Dorsolateral prefrontal cortex (tissue), 122 donors: ENCODE measurements at places on chromosomes 3 and 15.
A peak's percentile ranks its signal among the peaks of the same experiment; 100 is the strongest.

GRCh38 chr15:37572401-37572800, 362.0 kb upstream of the TMCO5A start:
- no peak for DNase-seq

- no peak for DNase-seq
Observed at GRCh38 chr3:119245778-119246177, 5.1 kb upstream of the B4GALT4 start.

DNA sequence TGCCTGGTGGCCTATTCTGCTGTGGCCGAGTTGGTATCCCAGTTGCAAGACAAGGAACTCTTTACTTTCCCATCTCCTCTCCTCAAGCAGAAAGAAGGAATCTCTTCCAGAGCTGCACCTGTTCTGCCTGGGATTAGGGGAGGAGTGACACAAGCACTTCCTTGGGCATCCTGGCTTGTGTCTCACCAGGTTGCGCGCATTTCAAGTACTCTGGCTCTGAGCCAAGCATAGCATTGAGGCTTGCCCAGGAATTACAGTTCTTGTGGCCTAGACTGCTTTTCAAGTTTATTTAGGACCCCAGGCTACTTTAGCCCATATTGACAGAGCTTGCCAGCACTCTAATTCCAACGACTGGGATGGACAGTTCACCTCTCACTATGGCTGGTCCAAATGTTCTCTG, 150.5 kb downstream of the RSRC1 start:
- DNase-seq, result no peak

GRCh38 chr3:33704891-33705290, 13.2 kb downstream of the CLASP2 start:
- no peak for DNase-seq

DNA sequence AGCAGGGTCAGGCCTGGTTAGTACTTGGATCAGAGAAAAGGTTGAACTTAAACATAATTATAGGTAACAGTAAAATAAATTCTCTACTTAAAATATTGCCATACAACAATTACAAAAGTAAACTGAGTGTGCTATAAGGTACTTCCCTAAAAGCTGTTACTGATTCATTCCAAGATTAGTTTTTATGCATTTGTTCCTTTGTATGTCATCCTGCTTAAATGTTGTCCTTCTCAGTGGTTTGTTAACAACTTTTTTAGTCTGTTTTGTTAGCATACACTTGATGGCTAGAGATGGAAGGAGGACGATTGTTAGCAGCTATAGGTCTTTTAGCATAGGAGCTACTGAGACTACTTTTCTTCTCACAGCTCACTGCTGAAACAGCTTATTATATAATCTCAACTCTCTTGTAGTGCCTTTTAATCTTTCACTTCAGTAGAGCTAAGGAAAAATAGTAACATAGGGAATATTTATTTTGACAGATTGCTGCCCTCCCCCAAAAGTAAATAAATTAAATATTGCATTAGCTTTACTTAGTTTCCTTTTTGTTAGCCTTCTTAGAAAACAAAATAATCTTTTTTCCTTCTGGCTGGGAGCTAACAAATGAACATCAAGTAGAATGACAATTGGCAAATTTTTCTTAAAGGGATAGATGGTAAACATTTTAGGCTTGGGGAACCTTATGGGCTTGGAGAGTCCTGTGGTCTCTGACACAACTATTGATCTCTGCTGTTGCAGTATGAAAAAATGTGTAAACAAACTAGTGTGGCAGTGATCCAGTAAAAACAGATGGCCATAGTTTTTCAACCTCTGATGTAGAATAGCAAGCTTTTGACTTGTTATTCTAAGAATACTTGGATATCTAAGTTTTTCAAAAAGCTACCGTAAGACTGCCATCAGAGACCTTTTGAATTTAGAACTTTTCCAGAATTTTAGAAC, 39.5 kb downstream of the USP8 start:
- no peak for DNase-seq

GRCh38 chr3:99579246-99579645, 59.1 kb upstream of the COL8A1 start:
- no peak for DNase-seq

DNA sequence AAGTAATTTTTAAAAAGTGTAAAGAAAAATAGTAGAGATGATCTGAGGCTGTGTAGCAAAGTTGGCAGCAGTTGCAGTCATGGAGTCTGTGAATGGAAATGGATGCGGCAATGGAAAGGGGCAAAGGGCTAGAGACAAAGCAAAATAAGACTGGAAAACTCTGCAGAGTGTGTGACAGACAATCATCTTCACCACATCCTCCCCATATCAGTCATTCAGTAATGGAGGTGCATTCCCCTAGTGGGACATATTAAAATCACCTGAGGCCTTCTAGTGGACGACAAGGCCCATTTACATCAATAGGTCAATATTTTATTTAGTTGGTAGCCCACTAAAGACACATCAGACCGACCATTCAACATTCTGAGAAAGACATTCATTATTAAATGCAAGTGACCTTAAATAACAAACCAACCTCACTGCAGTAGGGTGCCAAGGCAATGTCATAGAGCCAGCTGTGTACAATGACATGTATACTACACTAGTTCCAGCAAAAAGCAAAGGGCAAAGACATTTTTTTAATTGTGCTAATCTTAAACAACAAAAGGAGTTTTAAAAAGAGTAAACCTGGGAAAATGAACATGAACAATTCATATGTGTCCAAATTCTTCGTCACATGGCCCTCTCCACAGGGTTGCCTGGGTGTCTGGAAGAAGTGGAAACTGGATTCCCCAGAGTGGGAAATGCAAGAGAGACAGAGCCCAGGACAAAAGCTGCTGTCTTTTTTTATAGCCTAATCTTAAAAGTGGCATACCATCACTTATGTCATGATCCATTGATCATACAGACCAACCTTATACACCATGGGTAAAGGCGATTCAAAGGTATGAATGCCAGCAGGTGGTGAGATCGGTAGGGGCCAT, 15.6 kb upstream of the RAP2B start:
- DNase-seq, result no peak

- DNase-seq, result no peak
Observed at GRCh38 chr3:105401691-105402149, 35.0 kb downstream of the ALCAM start.

- DNase-seq, result no peak
Observed at GRCh38 chr3:63067999-63068645, 192.9 kb upstream of the CADPS start.

- no peak for DNase-seq
Observed at GRCh38 chr3:15606434-15606891, 4.9 kb downstream of the BTD start.

DNA sequence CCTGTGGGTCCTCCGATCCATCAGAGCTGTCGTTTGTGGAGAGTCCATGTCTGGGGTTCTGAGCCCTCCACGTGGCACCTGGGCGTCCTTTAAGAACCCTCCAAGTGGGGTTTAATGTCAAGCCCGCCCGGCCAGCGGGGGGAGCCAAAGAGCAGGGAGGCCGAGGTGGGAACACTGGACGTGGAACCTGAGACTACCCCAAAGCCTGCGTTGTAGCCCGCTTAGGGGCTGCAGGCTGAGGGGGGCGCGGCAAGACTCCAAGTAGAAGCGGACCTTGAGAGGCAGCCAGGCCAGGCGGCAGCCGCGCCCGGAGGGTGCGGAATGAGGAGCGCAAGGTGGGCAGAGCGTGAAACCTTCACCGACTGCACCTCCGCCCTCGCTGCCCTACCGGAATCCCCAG, 126.2 kb upstream of the ATP10A start:
- no peak for DNase-seq

GRCh38 chr3:111548092-111548491, 6.1 kb downstream of the CD96 start:
- DNase-seq, result no peak

GRCh38 chr3:141647562-141647915, 90.6 kb upstream of the RNF7 start:
- DNase-seq, result no peak

DNA sequence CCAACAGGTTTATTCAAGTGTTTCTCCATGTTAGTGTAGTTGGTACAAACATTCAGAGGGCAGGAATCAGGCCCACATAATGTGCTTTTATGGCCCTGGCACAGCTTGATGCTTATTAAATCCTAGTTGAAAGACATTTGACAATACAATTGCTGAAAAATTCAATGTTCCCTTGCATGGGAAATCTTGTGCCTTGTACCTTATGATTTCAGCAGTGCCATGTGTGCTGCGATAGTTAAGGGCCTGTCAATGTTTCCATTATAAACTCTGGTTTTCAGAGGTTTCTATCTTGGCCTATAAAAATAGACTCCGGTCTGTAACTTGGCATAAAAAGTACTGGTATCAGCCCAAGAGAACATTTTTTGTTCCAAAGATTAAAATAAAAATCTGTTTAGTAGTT, 207.2 kb downstream of the TBC1D5 start:
- no peak for DNase-seq

- DNase-seq, result no peak
Observed at GRCh38 chr3:186169379-186169778, 60.5 kb upstream of the ETV5 start.

DNA sequence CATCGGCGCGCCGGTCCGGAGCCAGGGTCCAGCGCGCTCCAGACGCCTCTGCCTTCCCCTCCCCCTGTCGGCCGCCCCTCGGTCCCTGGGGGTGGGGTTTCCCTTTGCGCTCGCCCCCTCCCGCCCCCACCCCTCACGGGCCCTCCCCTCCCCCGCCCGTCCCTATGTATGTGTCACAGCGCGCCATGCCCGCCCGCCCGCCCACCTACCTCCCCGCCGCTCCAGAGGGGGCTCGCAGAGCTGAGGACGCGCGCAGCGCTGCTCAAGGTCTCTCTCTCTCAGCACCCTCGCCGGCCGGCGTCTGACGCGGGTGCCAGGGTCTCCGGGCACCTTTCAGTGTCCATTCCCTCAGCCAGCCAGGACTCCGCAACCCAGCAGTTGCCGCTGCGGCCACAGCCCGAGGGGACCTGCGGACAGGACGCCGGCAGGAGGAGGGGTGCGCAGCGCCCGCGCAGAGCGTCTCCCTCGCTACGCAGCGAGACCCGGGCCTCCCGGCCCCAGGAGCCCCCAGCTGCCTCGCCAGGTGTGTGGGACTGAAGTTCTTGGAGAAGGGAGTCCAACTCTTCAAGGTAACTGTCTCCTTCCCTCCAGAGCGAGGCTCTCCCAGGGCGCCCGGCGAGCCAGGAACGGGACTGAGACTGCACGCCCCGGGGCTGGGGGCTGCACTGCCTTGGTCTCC, at the start of gene ACAN:
Gene ACAN, plus strand, starts transcription at position 196 of the 679 bp plus-strand sequence. CDS start 32,771 bp downstream, outside the sequence.
- DNase-seq, result no peak

- DNase-seq, result no peak
Observed at GRCh38 chr15:97745481-97746071, 214.9 kb upstream of the ARRDC4 start.

DNA sequence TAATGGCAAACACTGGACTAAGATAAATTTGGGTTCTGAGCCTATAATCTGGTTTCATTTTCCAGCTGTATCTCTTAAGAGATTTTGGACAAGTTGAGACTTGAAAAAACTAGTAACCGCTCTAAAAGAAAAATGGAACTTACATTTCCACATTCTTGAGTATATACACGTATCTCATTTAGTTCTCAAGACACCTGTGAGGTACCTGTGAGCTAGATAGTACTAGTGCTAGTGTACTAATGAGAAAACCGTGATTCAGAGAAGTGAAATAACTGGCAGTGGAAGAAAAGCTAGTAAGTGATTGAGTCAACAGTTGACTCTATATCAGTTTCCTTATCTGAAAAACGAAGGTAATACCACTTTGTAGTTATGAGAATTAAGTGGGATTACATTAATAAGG, 62.2 kb upstream of the PAQR5 start:
- no peak for DNase-seq

DNA sequence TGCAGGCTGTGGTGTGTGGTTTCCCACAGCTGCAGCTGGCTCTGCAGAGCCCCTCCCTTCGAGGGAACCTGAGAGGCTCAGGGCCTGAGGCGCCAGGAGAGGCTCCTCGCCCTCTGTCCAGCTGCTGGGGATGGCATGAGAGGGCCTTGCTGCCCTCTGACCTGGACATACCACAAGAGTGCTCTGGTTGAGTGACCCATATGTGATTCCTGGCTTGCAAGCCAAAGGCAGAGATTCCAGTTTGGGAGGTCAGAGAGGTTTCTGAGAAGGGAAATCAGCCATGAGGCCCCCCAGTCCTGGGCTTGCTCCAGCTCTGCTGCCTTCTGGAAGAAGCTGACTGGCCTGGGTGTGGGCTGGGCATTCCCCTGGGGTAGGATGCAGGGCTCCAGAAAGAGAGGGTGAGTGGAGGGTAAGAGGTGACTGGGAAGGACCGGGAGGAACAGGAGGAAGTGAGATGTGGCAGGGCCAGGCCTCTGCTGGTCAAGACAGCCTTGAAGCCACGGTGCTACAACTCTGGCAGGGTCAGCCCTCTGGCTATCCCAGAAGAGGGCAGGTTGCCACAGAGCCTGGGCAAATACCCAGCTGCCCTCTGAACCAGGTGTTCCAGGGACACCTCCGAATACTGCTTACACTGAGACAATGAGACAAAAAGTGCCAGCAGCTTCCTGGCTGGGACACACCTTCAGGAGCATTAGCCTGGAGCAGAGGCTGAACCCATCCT, 16.0 kb upstream of the SRP14 start:
- peak; percentile 6 for DNase-seq

DNA sequence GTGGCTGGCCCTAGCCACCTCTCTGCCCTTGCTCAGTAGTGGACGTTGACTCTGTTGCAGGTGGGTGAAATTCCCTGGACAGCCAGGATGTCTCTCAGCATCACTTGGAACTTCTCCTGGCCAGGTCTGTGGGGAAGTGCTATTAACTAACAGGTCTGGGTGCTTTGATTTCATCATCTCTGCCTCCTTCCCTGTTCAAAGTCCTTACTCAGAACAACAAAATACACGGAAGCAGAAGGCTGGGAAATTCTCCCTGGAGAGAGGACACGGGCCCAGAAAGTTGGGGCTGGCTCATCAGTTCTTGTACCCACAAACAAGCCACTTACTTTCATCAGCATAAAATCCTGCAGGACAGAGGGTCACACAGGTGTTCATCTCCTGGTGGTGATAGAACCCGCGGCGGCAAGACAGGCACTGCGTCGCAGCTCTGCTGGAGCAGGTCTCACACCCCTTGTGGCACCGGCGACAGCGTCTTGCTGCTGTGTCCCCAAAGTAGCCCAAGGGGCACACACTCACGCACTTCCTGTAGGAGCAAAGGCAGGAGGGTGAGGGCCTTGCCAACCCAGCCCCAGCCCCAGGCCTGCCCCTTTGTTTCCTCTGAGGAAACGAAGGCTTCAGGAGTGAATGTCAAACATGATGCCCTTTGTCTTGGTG, 29.6 kb upstream of the SNRPA1 start:
- DNase-seq, result peak; percentile 20

- DNase-seq, result no peak
Observed at GRCh38 chr15:77412972-77413698, 6.8 kb downstream of the PEAK1 start.
